Urinary bladder (tissue), 4 donors: ENCODE measurements at places on chromosomes 3 and 15.

DNA sequence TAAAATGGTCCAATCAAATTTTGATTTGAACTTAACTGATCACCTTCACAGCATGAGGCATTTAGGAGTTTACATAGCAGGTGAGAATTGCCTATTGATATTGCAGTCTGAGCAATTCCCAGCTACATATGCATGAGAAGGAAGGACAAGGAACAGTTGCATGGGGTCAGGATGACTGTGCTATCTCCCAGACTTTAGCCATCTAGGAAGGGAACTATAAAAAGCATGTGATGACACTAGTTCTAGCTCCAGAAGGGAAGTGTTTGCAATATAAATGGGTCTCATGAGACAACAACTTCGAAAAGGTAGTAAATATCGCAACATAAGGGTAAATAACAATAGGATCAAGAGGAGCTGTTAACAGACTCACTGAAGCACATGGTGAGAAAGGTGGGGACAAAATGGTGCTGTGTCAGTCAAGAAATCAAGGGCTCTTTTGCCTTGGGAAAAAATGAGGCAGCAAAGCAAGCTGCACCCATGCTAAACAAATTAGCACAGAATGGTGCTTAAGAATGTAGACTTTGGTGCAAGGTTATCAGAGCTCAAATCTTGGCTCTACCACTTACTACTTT lies 90.4 kb upstream of the SLC2A2 start:
- no peak for DNase-seq

DNA sequence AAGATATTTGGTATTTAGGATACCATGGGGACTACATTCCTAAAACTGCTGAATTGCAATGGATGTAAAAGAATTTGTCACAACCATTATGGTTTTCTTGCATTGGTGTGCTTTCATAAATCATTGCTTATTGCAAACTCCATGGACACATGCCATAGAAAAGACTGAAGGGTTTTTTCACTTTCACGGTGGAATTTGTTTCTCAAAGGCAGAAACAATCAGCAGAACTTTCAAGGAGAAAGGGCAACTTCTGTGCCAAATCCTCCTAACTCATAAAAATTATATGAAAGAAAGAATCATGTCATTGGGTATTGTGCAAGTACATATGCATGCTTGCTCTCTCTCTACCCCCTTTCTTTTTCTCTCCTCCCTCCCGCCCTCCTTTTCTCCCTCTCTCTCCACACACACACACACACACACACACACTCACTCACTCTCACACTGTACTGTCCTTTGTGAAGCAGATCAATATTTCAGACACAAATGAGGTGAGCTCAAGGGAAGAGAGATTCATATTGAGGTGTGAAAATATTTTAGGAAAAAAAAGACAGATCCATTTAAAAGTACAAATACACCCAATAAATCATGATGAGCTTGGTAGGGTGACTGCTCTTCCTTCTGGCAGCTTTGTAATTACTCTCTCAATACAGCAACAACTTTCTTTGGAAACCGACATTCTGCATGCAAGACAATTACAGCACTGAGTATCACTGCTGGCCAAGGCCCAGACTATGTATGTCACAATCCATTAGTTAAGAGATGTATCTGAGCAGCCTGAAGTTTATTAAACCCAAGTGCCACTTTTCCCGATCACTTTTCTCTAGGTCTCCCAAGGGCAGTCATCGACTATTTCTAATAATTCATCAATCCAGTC lies 492.6 kb downstream of the TUSC7 start:
- DNase-seq: no peak

GRCh38 chr3:194738254-194739093 lies 52.8 kb downstream of the FAM43A start:
- no peak for DNase-seq

GRCh38 chr3:133488785-133489367 lies 84.6 kb upstream of the CDV3 start:
- DNase-seq: no peak

- DNase-seq: no peak
Measured at GRCh38 chr15:80404761-80405553, 775 bp downstream of the ARNT2 start.

DNA sequence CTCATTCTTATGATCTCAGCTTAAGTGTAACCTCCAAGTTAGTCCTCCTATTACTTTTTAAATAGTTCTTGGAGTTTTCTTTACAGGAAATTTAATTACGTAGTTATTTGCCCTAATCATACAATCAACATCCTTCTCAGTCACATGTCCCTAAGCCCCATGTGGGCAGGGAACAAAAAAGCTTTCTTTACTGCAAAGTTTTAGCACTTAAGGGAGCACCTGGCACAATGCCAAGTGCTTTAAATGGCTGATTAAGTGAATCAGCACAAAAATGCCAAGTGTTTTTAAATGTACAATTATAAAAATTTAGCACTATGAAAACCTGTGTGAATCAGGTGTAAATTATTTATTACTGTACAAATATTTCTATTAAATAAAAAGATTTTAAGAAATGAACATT lies 445.3 kb downstream of the C3orf38 start:
- no peak for DNase-seq

GRCh38 chr3:195066441-195066841 lies 204.5 kb downstream of the XXYLT1 start:
- DNase-seq: no peak

DNA sequence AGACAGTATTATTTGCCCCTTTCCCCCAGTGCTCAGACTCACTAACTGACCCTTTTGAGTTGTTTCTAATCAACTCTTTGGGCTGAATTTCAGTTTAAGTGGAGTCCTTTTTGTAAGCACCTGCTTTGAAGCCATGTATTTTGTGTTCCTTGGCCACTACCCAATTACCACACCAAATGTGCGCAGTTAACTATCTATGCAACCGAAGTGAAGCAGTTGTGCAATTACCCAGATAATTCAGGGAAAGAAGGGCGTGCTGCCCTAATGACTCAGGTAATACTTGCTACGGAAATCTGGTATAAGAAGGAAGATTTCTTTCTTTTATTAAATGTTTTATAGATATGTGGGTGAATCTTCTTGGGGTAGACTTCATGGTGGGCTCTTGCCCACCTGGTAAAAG lies 371.9 kb upstream of the TBL1XR1 start:
- no peak for DNase-seq

- no peak for DNase-seq
Measured at GRCh38 chr3:172595664-172596393, 72.6 kb upstream of the TNFSF10 start.

GRCh38 chr3:177820683-177821316 lies 623.5 kb upstream of the TBL1XR1 start:
- no peak for DNase-seq

DNA sequence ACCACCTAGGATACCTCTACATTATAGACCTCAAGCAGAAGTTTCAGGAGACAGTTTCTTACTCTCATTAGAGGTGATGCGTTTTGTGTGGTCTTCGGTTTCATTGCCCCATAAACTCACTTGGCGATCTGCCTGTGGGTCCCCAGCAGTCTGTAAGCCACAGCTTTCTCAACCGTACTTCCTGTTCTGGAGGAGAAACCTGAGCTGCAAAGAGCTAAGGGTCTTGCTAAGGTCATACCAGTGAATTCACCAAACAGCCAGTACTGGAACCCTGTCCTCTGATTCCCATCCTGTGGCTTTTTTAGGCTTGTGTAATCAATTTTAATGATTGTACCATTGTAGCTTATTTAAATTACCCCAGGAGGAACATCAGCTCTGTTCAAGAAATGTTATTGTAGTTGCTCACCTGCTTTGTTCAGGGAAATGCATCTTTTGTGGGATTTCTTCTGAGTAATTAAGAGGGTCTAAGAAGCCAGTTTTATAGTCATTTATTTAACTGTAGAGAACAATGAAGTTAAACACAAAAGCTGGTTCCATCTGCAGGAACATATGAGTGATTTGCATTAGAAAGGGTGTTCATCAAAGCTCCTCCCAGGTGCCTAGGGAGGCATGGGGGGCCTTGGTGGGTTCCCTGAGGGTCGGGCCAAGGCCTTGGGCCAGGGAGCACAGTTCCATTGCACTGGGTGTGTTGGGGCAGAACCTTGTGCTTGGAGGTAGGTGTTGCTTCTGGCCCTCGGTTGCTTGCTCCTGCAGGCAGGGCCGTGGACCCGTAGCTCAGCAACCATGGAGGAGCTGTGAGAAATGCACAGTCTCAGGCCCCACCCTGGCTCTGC lies 69.6 kb downstream of the APBA2 start:
- peak; percentile 31 for DNase-seq

- DNase-seq: no peak
Measured at GRCh38 chr15:76866008-76866407, 39.1 kb downstream of the SCAPER start.

DNA sequence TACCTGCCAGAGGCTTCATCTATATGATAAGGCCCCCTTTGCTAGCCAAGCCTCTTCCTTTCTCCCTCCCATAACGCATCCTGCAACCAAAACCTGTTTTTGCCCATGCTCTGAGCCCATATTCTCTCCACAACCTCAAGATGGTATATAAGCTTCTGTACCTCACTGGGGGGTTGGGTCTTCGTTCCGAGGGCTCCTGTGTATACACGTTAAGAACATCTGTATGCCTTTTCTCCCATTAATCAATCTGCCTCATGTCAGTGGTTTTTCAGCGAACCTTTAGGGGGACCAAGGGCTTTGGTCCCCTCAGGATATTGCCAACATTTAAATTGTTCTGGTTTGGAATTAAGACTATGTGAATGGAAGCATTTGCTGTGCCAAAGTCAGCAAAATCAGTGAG lies 168.0 kb downstream of the PEX5L start:
- no peak for DNase-seq

DNA sequence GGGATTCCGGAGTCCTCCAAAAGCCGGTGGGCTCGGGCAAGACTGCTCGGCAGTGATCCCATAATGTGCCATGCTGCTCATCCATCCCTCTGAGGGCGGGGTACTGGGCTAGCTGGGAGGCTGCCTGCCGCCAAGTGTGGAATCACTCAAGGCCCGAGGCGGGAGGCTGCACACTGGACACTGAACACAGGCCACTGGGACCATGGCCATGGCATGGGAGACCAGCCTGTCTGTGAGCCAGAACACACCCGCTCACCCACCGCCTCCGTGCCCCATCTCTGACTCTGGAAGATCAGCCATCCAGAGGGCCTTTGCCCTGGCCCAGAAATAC lies 1.4 kb downstream of the C3orf22 start:
- DNase-seq: no peak

DNA sequence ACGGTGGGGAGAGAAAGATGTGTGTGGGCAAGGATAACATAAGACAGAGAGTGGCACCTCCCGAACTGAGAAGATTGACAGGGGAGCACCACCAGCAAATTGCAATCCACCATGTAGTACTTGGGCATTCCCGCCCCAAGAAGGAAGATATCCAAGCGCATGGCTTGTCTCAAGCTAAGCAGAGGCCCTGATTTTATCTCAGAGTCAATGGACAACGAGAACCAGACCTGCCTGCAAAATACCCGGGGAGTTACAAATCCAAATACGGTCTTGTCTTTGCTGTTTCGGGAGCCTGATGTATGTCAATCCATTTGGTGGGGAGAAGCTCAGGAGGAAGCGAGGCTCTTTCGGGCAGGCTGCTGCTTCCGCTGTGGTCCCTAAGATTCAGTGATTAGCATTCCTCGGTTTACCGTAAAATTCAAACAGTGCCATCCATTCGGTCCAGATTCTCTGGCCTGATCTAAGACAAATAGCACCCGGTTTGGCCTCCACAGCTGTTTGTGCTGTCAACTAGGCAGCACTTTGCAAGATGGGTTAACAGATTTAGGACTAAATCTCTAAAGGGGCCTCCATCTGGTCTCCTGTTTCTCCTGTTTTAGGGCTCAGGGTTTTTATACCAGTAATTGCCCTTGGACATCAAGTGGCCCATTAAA lies 97.7 kb upstream of the WNT5A start:
- DNase-seq: no peak

DNA sequence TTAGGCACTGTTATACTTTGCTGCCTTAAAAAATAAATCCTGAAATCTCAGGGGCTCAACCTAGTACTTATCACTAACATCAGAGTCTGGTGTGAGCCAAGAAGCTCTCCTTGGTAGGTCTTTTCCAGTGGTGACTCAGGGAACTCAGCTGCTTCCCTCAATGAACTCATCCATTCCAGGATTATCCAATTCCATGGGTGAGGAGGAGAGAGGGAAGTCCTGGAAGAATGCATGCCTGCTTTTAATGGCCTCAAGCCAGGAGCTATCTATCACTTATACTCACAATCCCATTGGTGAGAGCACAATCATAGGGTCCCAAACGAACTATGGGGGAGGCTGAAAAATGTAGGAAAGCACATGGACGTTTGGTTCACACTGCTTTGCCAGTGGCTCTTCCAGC lies 113.6 kb downstream of the POLR2M start:
- DNase-seq: no peak

- no peak for DNase-seq
Measured at GRCh38 chr3:151426341-151426657, 34.6 kb downstream of the IGSF10 start.

DNA sequence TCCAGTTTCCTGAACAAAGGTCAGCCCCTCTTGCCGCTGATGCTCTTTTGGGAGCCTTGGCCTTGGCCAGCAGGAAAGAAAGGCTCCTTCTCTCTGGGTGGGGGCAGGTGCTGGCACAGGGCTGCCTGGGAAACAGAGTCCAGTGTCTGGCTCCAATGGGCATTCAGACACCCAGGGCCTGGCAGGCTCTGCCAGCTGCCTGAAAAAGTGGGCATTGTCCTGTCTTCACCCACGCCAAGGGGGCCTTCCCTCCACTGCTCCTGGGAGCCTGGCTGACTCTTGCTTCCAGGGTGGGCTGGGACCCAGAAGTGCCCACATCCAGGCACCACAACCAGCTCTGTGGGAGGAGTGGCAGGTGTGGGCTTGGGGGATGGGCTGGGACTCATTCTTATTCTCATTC lies 62.7 kb downstream of the RHCG start:
- no peak for DNase-seq

- DNase-seq: no peak
Measured at GRCh38 chr15:89760303-89761008, 9.4 kb upstream of the MESP1 start.

DNA sequence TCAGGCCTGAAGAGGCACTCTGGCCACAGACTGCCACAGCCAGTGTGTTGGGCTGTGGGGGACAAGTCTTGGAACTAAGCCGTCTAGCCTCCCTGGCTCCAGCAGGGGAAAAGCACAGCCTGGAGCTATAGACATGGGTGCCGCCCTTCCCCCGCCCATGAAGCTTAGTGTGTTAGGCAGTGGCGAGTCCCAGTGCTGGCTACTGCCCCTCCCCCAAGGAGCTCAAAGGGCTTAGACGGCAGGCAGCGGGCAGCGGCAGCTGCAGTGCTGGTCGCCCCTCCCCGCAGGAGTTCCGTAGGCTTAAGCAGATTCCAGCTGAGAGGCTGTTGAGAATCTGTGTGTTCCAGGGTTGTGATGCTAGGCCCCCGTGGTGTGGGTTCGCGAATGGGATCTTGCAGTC lies 135.8 kb upstream of the RORA start:
- DNase-seq: no peak

GRCh38 chr3:42210726-42211125 lies 55.3 kb downstream of the CCK start:
- no peak for DNase-seq

GRCh38 chr15:47929138-47929803 lies 191.5 kb upstream of the SLC24A5 start:
- DNase-seq: no peak

DNA sequence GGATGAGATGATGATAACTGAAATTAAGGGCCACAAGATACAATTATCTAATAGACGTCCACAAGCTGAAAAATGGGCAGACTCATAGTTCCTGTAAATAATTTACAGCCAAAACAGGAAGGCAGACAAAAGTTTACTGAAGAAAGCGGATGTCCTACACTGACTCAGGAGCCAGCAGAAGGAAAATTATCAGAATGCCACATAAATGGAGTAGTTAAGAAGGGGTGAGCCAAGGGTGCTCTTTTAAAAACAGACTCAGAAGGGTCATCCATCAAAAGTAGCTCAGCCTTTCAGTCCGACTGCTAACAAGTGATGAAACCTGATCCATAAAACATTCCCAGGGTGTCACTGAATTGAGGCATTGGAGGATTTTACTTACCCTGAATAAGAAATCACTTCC lies 39.8 kb downstream of the TUSC7 start:
- no peak for DNase-seq
